Hair follicle dermal papilla cell (primary cell): ENCODE measurements at places on chromosomes 7 and 10. TPM values are rescaled to one million over a fixed set of nuclear protein-coding genes. Genes with fewer than 3 reads are reported as not detected.

Gene PRKCQ
- total RNA-seq, result 0.16 and 0.24 TPM in 2 replicates

Gene AKR1C1
- 60.7 and 75.3 TPM in 2 replicates for total RNA-seq

Gene CFAP69
- total RNA-seq, result 6.1 and 12.2 TPM in 2 replicates

Gene MASTL
- total RNA-seq, result 9.0 and 10.4 TPM in 2 replicates

Gene RELN
- total RNA-seq, result 0.16 and 0.24 TPM in 2 replicates

Gene CDC14C
- 0.12 and 0.16 TPM in 2 replicates for total RNA-seq

Gene ZEB1
- 153 and 164 TPM in 2 replicates for total RNA-seq

Gene CCDC172
- total RNA-seq, result not detected in 2 replicates

Gene IMPDH1
- total RNA-seq, result 46.6 and 54.5 TPM in 2 replicates

Gene MBL2
- total RNA-seq, result not detected in 2 replicates

Gene HECTD2
- total RNA-seq, result 11.2 and 15.6 TPM in 2 replicates

Gene C7orf33
- not detected in 2 replicates for total RNA-seq

Gene ZPBP
- total RNA-seq, result not detected in 2 replicates

Gene BCAP29
- 116 and 142 TPM in 2 replicates for total RNA-seq

Gene BTBD16
- total RNA-seq, result not detected in 2 replicates

Gene SPDYE16
- total RNA-seq, result 0.16 TPM in 1 of 2 replicates, not detected in the other

Gene DLX5
- not detected in 2 replicates for total RNA-seq

Gene NOC3L
- total RNA-seq, result 15.8 and 20.4 TPM in 2 replicates

Gene KIAA1217
- 12.2 and 18.2 TPM in 2 replicates for total RNA-seq

Gene IDI2
- not detected in 2 replicates for total RNA-seq

Gene GOT1
- total RNA-seq, result 23.9 and 29.0 TPM in 2 replicates

Gene HMX3
- not detected in 2 replicates for total RNA-seq

Gene SUN3
- not detected in 2 replicates for total RNA-seq

Gene HABP2
- under 0.01 TPM in 1 of 2 replicates, not detected in the other for total RNA-seq

Gene CALHM3
- total RNA-seq, result not detected in 2 replicates

Gene ACSL5
- total RNA-seq, result 5.1 and 9.6 TPM in 2 replicates

Gene PIK3CG
- total RNA-seq, result not detected in 2 replicates

Gene NOD1
- total RNA-seq, result 6.8 and 12.2 TPM in 2 replicates

Gene TMEM229A
- total RNA-seq, result not detected in 2 replicates

Gene RPS24
- 814 and 927 TPM in 2 replicates for total RNA-seq

Gene ZNF736
- 10.7 and 12.0 TPM in 2 replicates for total RNA-seq

Gene AS3MT
- 9.9 and 14.6 TPM in 2 replicates for total RNA-seq

Gene POM121L12
- total RNA-seq, result not detected in 2 replicates

Gene SEMA4G
- 0.85 and 1.8 TPM in 2 replicates for total RNA-seq

Gene CALML3
- total RNA-seq, result 0.12 TPM in 1 of 2 replicates, not detected in the other

Gene HOXA6
- total RNA-seq, result not detected in 2 replicates

Gene HOGA1
- total RNA-seq, result 1.5 and 1.6 TPM in 2 replicates

Gene EN2
- total RNA-seq, result not detected in 2 replicates
